Smooth muscle cell of the coronary artery (primary cell): ENCODE measurements at places on chromosomes 3 and 15. TPM values are rescaled to one million over a fixed set of nuclear protein-coding genes. Genes with fewer than 3 reads are reported as not detected.

The LXN gene
- 16.0 and 46.9 TPM in 2 replicates for total RNA-seq

The IL12A gene
- 0.15 and 2.3 TPM in 2 replicates for total RNA-seq

The MINDY2 gene
- total RNA-seq: 14.4 and 19.0 TPM in 2 replicates

The DPH6 gene
- 11.0 and 13.1 TPM in 2 replicates for total RNA-seq

The RSRC1 gene
- 32.0 and 73.8 TPM in 2 replicates for total RNA-seq

The ZNF106 gene
- total RNA-seq: 69.1 and 121 TPM in 2 replicates

The NEK11 gene
- total RNA-seq: 4.1 and 5.4 TPM in 2 replicates

The PLA2G4F gene
- total RNA-seq: not detected in 2 replicates

The LDHAL6B gene
- total RNA-seq: not detected in 2 replicates

The TBC1D23 gene
- 51.1 and 53.5 TPM in 2 replicates for total RNA-seq

The CRYGS gene
- 0.75 and 1.4 TPM in 2 replicates for total RNA-seq

The MORC1 gene
- total RNA-seq: not detected in 2 replicates

The KCNMB3 gene
- total RNA-seq: 0.75 and 1.3 TPM in 2 replicates

The ETV5 gene
- 11.0 and 24.7 TPM in 2 replicates for total RNA-seq

The GLT8D1 gene
- 105 and 119 TPM in 2 replicates for total RNA-seq

The NCBP2 gene
- total RNA-seq: 51.4 and 79.1 TPM in 2 replicates

The ISLR gene
- total RNA-seq: 44.8 and 87.3 TPM in 2 replicates

The LSAMP gene
- total RNA-seq: 0.23 and 4.1 TPM in 2 replicates

The GOLGA8J gene
- total RNA-seq: 0.08 and 0.12 TPM in 2 replicates

The GABPB1 gene
- total RNA-seq: 38.6 and 50.3 TPM in 2 replicates

The CEP19 gene
- total RNA-seq: 1.6 and 4.3 TPM in 2 replicates

The TIPIN gene
- total RNA-seq: 7.0 and 9.3 TPM in 2 replicates

The GHRL gene
- 0.30 TPM in 1 of 2 replicates, not detected in the other for total RNA-seq

The HGD gene
- total RNA-seq: 0.12 and 0.23 TPM in 2 replicates

The EXD1 gene
- not detected in 2 replicates for total RNA-seq

The CCDC54 gene
- total RNA-seq: not detected in 2 replicates

The DISP2 gene
- total RNA-seq: under 0.01 and 0.12 TPM in 2 replicates

The PLA2G4E gene
- total RNA-seq: not detected in 2 replicates

The WDR49 gene
- 0.08 and 0.12 TPM in 2 replicates for total RNA-seq

The RARRES1 gene
- 2.9 and 9.0 TPM in 2 replicates for total RNA-seq

The GOLGA8T gene
- total RNA-seq: 0.08 TPM in 1 of 2 replicates, not detected in the other

The DGKG gene
- total RNA-seq: under 0.01 and 2.1 TPM in 2 replicates

The PLSCR2 gene
- 0.38 TPM in 1 of 2 replicates, not detected in the other for total RNA-seq

The PLA2G4D gene
- total RNA-seq: not detected in 2 replicates

The SUMF1 gene
- 42.2 and 45.2 TPM in 2 replicates for total RNA-seq

The FOXL2NB gene
- under 0.01 and 4.2 TPM in 2 replicates for total RNA-seq

The PPP1R14D gene
- not detected in 2 replicates for total RNA-seq

The FANCD2OS gene
- not detected in 2 replicates for total RNA-seq

The REC114 gene
- not detected in 2 replicates for total RNA-seq

The SLCO2A1 gene
- under 0.01 TPM in 1 of 2 replicates, not detected in the other for total RNA-seq

The ATP13A5 gene
- total RNA-seq: not detected in 2 replicates

The SLC22A13 gene
- 0.15 and 0.94 TPM in 2 replicates for total RNA-seq
